Activated CD4-positive, alpha-beta memory T cell treated with anti-CD3 and anti-CD28 coated beads, Interleukin-2, amount 10 ng/mL, durations not matched to agents 7 days and 5 days (primary cell): ENCODE measurements at places on chromosomes 6 and 20. TPM values are rescaled to one million over a fixed set of nuclear protein-coding genes. Genes with fewer than 3 reads are reported as not detected.
A peak's percentile ranks its signal among the peaks of the same experiment; 100 is the strongest.

The PIGU gene
- total RNA-seq, result 18.3 TPM

The SLC22A2 gene
- not detected for total RNA-seq

The BPI gene
- total RNA-seq, result not detected

The GTSF1L gene
- total RNA-seq, result not detected

The ADTRP gene
- 5.5 TPM for total RNA-seq

The FOXC1 gene
- 0.08 TPM for total RNA-seq

DNA sequence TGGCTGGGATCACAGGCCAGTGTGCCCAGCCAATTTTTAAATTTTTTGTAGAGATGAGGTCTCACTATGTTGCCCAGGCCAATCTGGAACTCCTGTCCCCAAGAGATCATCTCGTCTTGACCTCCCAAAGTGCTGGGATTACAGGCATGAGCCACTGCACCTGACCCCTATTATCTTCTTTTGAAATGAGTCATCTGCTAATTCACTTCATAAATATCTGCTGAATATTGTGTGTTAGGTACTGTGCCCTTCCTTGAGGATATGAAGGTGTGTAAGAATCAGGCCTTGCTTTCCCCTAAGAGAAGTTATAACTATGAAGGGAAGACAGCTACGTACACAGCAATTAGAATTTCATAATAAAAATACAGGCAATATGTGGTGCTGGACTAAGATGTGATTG lies 8.2 kb downstream of the ATRN start:
- H3K4me3 ChIP-seq, result no peak overlapping the region
- no peaks in the 10 kb centered on the region for H3K27me3 ChIP-seq
- H3K36me3 ChIP-seq, result no peaks in the 10 kb centered on the region
- no peak for DNase-seq
- H3K27ac ChIP-seq, result no peak overlapping the region

DNA sequence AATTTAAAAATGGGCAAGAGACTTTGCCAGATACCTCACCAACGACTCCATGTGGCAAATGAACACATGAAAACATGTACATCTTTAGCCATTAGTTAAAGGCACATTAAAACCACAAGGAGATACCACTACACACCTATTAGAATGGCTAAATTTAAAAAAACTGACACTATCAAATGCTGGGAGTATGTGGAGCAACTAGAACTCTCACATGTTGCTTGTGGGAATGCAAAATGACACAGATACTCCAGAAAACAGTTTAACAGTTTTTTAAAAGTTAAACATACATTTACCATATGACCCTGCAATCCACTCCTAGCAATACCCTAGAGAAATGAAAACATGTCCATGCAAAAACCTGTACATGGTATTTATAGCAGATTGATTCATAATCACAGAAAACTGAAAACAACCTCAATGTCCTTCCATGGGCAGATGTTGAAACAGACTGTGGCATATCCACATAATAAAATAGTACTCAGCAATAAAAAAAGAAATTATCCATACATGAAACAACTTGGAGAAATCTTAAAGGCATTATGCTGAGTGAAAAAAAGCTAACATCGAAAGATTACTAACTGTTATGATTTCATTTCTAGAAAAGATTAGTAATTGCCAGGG lies 1.9 kb downstream of the RAB23 start:
- H3K27me3 ChIP-seq, result peaks cover 19% of the 10 kb centered on the region
- peaks cover under 1% of the 10 kb centered on the region for H3K36me3 ChIP-seq
- no peak overlapping the region for H3K27ac ChIP-seq
- peak overlapping the region; percentile 35 for H3K4me3 ChIP-seq

GRCh38 chr6:120614723-120615122 lies 719.6 kb downstream of the TBC1D32 start:
- no peaks in the 10 kb centered on the region for H3K36me3 ChIP-seq
- no peak overlapping the region for H3K4me3 ChIP-seq
- DNase-seq, result no peak
- H3K4me1 ChIP-seq, result no peaks in the 10 kb centered on the region

GRCh38 chr6:76803038-76803580 lies 660.2 kb downstream of the HTR1B start:
- DNase-seq, result no peak
- no peaks in the 10 kb centered on the region for H3K4me1 ChIP-seq
- H3K27me3 ChIP-seq, result no peaks in the 10 kb centered on the region
- no peak overlapping the region for H3K4me3 ChIP-seq
- H3K27ac ChIP-seq, result no peak overlapping the region

GRCh38 chr20:62430311-62430853 lies 3.0 kb upstream of the RBBP8NL start:
- DNase-seq, result no peak
- H3K4me3 ChIP-seq, result no peak overlapping the region
- H3K27me3 ChIP-seq, result peaks cover 17% of the 10 kb centered on the region

GRCh38 chr6:37238381-37238780 lies 19.2 kb upstream of the TBC1D22B start:
- no peaks in the 10 kb centered on the region for H3K27me3 ChIP-seq
- H3K36me3 ChIP-seq, result no peaks in the 10 kb centered on the region
- H3K4me1 ChIP-seq, result peaks cover 31% of the 10 kb centered on the region
- no peak overlapping the region for H3K27ac ChIP-seq
- no peak for DNase-seq

- H3K4me3 ChIP-seq, result no peak overlapping the region
- DNase-seq, result no peak
- no peak overlapping the region for H3K27ac ChIP-seq
- no peaks in the 10 kb centered on the region for H3K36me3 ChIP-seq
These were observed 202.2 kb upstream of the CCN2 start for GRCh38 chr6:132153221-132153898.

DNA sequence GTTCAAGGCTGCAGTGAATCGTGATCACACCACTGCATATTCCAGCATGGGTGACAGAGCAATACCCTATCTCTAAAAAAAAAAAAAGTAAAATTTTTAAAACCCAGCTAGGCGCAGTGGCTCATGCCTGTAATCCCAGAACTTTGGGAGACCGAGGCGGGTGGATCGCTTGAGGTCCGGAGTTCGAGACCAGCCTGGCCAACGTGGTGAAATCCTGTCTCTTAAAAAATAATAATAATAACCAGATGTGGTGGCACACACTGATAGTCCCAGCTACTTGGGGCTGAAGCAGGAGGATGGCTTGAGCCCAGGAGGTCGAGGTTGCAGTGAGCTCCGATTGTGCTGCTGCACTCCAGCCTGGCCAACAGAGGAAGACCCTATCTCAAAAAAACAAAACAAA lies 13.5 kb downstream of the MTG2 start:
- no peak overlapping the region for H3K4me3 ChIP-seq
- peaks cover 33% of the 10 kb centered on the region for H3K36me3 ChIP-seq
- DNase-seq, result no peak
- no peak overlapping the region for H3K27ac ChIP-seq
- H3K4me1 ChIP-seq, result no peaks in the 10 kb centered on the region

DNA sequence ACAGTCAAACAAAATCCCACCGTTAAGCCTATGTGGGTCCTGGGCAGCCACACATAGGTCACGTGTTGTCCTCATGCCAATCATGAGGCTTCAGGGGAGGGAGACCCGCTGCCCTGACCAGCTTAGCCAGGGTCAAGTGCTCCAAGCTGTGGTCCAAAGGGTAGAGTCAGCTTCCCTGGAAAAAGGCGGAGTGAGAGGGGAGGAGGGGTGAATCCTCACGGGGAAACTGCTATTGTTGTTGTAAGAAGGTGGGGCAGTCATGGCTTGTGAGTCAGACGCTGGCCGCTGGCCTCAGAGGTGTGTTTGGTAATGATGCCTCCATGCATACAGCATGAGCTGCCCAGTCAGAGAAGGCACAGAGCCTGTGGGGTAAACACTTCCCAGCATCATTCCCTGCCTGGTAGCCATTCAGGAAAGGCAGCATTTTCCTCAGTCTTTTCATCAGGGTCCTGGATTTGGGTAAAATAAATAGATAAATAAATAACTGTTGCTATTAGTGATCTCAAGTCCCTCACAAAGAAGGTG lies 8.7 kb downstream of the CST3 start:
- no peaks in the 10 kb centered on the region for H3K36me3 ChIP-seq
- H3K27me3 ChIP-seq, result peaks cover 3% of the 10 kb centered on the region
- DNase-seq, result no peak
- H3K27ac ChIP-seq, result no peak overlapping the region
- H3K4me3 ChIP-seq, result no peak overlapping the region
- H3K4me1 ChIP-seq, result no peaks in the 10 kb centered on the region

DNA sequence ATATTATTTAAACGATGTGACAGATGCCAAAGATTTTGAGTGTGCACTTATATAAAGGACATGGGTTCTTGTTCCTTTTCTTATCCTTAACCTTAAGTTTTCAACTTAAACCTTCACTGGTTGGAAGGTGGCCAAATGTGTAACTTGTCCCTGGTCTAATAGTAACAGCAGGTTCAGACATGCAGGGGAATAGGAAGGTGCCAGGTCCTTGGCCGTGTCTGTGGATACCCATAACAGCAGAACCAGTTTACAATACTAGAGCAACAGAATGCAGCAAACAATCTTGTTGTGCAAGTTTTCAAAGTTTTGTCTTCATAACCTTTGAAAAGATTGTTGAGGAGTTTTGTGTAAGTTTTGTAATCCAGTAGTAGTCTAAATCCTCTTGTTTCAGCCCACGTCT lies 4.4 kb downstream of the MYB start:
- peaks cover 37% of the 10 kb centered on the region for H3K4me1 ChIP-seq
- no peak overlapping the region for H3K4me3 ChIP-seq
- H3K27me3 ChIP-seq, result no peaks in the 10 kb centered on the region
- no peak overlapping the region for H3K27ac ChIP-seq
- peaks cover 39% of the 10 kb centered on the region for H3K36me3 ChIP-seq

DNA sequence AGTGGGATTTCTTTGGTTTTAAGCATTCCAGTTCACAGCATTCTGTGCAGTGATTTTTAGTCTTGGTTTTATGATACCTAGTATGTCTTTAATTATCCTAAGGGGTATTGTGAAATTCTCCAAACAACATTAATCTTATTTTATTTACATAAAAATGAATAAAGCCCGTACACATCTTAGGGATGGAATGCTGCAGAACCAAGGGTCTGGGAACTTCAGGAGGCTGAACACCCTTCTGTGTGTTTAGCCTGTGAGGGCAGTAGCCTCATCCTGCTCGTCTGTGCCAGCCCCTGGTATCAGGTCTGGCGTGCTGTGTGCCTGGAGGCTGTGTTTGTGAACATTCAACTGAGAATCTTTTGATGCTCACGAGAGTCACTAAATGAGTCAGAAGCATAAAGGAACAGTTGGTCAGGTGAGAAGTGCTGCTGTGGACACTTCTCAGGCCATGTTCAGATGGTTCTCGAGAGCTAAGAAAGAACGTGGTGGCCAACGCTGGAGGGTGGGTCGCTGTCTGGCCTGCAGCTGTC lies 25.2 kb upstream of the C20orf204 start:
- H3K4me3 ChIP-seq, result no peak overlapping the region
- peaks cover 64% of the 10 kb centered on the region for H3K36me3 ChIP-seq
- no peaks in the 10 kb centered on the region for H3K27me3 ChIP-seq
- H3K4me1 ChIP-seq, result peaks cover 56% of the 10 kb centered on the region

DNA sequence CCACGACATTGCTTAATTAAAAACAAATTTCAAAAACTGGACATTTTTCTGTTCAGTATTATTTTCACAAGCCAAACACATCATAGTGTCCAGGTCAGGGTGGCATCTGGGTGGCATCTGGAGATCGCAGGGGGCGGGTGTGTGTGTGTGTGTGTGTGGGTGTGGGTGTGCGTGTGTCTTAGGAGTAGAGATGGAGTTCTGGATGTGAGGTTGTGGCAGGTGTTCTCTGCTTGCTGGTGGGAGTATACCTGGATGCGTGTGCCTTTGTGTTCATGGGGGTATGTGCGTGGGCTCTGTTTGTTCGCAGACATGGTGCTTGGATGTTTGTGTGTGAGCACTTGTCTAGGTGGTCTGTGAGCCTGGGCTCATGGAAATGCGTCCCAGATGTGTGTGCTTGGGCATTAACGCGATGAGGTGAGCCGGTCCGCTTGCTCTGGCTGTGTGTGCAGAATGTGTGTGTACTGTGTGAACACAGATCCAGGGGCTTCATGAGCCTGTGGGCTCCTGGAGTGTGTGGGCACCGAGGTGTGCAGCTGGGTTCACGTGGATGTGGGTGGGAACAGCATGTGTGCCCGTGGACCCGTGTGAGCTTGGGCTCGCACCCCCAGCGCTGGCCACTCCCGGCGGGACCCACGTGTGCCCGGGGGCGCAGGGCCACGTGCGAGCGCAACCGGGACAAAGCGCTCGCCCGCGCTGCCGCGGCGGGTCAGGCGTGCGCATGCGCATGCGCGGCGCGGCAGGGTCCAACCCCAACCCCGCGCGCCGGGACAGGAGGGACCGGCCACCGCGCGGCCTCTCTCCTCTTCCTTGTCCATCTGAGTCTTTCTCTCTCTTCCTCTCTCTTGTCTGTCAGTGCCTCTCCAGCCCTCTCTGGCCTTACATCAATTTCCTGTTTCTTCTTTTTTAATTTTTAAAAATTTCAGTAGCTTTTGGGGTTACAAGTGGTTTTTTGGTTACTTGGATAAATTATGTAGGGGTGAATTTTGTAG lies 60.4 kb downstream of the SRC start:
- H3K27me3 ChIP-seq, result peaks cover 35% of the 10 kb centered on the region
- no peaks in the 10 kb centered on the region for H3K36me3 ChIP-seq
- H3K4me3 ChIP-seq, result peak overlapping the region; percentile 27

DNA sequence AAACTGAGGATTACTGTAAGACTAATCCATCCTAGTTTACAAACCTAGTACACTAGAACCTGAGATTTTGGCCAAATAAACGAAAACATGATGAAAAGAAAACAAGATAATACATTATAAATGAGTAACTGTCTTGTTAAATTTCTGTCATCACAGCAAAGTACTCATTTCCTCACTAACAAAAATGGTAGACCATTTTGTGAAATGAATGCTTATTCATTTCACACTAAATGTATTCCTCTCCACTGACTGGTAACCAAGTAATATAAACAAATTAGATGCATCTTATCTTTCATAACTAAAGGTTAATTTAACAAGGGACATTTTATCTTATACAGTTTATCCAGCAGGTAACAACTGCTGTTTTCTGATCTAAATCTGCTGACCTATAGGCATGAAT lies 143.7 kb downstream of the REV3L start:
- H3K36me3 ChIP-seq, result peaks cover 29% of the 10 kb centered on the region
- no peak for DNase-seq
- H3K4me3 ChIP-seq, result no peak overlapping the region
- no peaks in the 10 kb centered on the region for H3K27me3 ChIP-seq
- H3K4me1 ChIP-seq, result peaks cover 15% of the 10 kb centered on the region

DNA sequence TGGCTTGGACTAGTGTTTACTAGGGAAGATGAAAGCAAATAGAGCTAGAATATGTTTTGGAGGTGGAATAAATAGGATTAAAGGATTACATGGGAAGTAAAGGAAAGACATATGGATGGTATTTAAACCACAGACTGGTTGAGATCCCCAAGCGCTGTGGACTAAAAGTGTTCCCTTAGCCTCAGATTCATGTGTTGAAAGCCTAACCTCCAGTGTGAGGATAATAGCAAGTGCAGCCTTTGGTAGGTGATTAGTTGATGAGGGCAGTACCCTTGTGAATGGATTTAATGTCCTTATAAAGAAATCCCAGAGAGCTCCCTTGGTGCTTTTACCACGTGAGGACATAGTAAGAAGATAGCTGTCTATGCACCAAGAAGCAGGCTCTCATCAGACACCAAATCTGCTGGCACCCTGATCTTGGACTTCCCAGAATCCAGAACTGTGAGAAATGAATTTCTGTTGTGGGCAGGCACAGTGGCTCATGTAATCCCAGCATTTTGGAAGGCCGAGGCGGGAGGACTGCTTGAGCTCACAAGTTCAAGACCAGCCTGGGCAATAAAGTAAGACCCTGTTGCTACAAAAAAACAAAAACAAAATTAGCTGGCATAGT lies 57.3 kb upstream of the MCM9 start:
- no peak for DNase-seq
- no peak overlapping the region for H3K27ac ChIP-seq
- no peaks in the 10 kb centered on the region for H3K36me3 ChIP-seq
- H3K27me3 ChIP-seq, result no peaks in the 10 kb centered on the region
- H3K4me3 ChIP-seq, result no peak overlapping the region

- H3K27ac ChIP-seq, result no peak overlapping the region
- DNase-seq, result no peak
- no peaks in the 10 kb centered on the region for H3K36me3 ChIP-seq
These were observed 152.7 kb downstream of the ANKRD60 start for GRCh38 chr20:58075586-58076345.
